Motor neuron (in vitro differentiated cells): ENCODE measurements at places on chromosomes 3 and 15. TPM values are rescaled to one million over a fixed set of nuclear protein-coding genes. Genes with fewer than 3 reads are reported as not detected.

- ATAC-seq = no peak
Observed at GRCh38 chr15:76553102-76553501, 216.5 kb downstream of the ISL2 start.

CSPG4 gene
- total RNA-seq = 3.3 and 3.8 TPM in 2 replicates

CYFIP1 gene
- total RNA-seq = 55.8 and 58.4 TPM in 2 replicates

NLGN1 gene
- 16.6 and 23.0 TPM in 2 replicates for total RNA-seq

NR2F2 gene
- 15.2 and 18.7 TPM in 2 replicates for total RNA-seq
